ENCODE measurements at places on chromosomes 3 and 15.
A peak's percentile ranks its signal among the peaks of the same experiment; 100 is the strongest.

DNA sequence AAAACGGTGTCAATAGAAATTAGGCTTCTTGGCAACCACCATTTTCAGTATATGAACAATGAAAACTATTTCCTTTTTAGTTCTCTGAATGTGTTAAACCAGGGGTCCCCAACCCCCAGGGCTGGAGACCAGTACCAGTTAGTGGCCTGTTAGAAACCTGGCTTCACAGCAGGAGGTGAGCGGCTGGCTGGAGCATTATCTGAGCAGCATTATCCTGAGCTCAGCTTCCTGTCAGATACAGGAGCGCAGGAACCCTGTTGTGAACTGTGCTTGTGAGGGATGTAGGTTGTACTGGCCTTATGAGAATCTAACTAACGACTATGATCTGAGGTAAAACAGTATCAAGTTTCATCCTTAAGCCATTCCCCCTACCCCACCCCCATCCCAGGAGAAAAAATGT lies 328.7 kb downstream of the ZBBX start:
- peak; percentile 65 for DNase-seq

DNA sequence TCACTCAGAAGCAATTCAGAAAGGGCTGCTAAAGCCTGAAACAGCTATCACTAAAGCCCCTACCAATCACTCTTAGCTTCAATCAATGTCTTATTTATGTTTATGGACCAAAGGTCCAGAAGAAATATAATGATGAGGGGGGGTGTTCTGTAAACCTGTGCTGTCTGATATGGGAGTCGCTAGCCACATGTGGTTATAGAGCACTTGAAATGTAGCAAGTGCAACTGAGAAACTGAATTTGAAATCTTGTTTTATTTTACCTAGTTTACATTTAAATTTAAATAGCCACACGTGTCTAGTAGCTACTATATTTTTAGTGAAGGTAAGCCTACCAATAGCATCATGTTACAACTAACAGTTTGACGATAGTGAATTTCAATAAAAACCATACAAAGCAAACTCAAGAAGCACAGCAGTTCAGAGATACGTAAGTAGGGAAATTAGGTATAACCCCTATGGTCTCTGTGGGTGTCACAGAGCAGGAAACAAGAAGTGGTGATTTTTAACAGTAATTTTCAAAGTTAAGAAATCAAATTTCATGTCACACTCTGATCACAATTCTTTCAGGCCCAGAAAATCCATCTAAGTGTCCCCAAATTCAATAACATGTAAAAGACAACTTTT lies 3.6 kb downstream of the POU1F1 start:
- DNase-seq = no peak

- no peak for DNase-seq
Measured at GRCh38 chr15:25465835-25466234, 27.0 kb upstream of the UBE3A start.

DNA sequence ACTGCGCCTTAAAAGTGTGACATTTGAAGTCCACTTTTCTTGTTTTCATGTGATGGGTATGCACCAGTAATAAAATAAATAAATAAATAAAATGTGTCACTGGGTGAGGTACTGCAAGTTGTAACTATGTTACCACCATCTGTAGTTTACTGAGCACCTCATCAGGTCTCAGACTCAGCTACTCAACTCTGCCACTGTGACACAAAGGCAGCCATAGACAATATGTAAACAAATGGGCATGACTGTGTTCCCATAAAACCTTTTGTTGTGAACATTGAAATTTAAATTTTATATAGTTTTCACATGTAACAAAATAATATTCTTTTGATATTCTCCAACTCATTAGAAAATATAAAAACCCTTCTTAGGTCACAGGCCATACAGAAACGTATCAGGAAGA lies 120.1 kb downstream of the DNAJB8 start:
- DNase-seq = no peak

- no peak for DNase-seq
Measured at GRCh38 chr3:3082234-3082924, 27.8 kb downstream of the IL5RA start.

DNA sequence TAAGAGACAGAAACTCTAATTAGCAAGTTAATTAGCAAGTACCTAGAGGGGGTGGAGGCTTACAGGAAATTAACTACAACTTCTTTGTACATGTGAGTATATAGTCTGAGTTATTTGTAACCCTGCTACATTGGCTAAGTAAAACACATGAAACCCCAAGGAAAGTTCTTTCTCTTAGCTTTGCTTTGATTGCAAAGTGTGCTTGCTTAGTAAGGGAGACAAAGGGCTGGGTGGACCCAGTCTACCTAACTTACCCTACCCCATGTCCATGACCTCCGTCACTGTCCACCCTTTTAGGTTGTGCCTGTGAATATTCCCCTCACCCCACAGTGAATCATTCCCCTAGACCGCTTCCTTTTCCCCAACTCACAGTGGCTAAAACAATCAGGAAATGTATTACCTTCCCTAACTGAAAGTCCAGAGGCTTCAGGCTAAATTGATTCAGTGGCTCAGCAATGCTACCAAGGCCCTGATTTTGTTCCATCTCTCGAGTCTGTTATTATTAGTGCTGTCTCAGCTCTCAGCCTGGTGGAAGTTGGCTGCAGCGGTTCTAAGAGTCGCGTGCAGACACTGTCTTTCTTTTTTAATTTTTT lies 31.1 kb upstream of the RYR3 start:
- no peak for DNase-seq

GRCh38 chr15:28021281-28022039 lies 77.7 kb downstream of the OCA2 start:
- DNase-seq = peak; percentile 63

GRCh38 chr3:107461721-107462120 lies 61.0 kb upstream of the BBX start:
- DNase-seq = no peak

GRCh38 chr3:186059192-186059591 lies 49.7 kb downstream of the ETV5 start:
- DNase-seq = no peak

GRCh38 chr3:106575029-106575428 lies 706.2 kb upstream of the CBLB start:
- no peak for DNase-seq

DNA sequence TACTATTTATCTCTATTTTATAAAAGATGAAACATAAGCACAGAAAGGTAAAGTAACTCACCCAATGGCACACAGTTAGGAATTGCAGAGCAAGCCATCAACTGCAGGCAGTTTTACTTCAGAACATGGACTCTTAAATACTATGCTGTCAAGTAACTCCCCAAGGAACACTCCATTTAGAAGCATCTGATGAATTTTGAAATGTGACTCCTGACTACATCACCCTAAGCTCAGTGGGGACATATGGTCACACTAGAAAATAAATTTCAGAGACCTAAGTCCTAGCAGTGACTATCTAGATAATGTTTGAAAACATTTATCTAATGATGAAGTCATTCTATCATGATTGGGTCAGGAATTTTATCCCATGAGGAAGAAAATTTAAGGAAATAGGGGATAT lies 272.8 kb upstream of the ARRDC4 start:
- DNase-seq = no peak

DNA sequence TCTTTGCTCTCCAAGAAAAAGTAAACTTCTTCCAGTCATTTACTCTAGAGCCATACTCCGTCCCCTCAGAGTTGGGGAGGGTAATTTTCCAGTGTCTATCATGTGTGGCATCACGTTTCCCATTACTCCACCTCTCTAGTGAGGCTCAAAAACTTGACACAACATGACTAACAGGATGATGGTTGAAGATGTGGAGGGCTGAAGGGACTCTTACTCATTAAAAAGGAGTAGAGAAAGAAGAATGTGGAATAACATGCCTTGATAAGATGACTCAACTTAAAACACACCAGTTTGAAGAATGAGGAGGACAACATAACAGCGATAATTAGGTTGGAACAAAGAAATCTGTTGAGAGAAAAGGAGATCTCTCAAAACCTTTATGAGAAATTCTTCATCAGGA lies 894.3 kb downstream of the OTOL1 start:
- DNase-seq = no peak

- DNase-seq = no peak
Measured at GRCh38 chr3:158205324-158205723, 95.4 kb downstream of the RSRC1 start.

DNA sequence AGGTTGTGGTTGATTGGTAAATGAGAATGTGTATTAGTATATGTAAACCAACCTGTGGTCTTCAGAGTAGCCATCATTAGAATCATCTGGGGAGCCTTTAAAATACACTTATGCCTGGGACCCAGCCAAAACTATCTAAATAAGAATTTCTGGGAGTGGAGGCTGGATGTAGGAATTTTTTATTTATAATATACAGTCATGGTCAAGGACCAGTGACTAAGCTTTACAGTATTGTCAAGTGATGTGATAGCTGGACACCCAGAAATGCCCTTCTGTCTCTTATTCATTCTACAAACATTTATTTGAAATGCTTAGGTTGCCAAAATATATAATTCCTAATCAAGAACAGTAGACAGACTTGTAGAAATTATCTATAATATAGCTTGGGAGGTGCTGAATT lies 132.2 kb downstream of the MBNL1 start:
- DNase-seq = no peak

DNA sequence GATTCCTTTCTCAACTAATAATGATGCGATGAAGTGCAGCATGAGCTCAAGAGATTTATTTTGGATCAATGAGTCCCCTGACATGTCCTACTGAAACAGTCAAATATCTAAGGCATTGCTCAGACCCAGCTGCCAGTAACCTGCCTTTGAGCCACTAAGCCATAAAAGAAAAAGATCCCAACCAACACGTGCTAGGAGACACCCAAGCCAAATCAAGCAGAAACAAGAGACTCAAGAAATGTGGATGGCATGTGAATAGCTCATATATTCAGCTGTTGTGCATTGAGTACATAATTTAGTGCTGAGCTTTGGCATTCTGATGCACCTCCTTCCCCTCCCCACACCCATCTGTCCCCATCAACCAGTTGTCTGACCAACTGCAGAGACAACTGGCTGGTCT lies 29.2 kb downstream of the GJD2 start:
- no peak for DNase-seq

- DNase-seq = no peak
Measured at GRCh38 chr3:170714562-170715535, 129.0 kb upstream of the SLC7A14 start.

DNA sequence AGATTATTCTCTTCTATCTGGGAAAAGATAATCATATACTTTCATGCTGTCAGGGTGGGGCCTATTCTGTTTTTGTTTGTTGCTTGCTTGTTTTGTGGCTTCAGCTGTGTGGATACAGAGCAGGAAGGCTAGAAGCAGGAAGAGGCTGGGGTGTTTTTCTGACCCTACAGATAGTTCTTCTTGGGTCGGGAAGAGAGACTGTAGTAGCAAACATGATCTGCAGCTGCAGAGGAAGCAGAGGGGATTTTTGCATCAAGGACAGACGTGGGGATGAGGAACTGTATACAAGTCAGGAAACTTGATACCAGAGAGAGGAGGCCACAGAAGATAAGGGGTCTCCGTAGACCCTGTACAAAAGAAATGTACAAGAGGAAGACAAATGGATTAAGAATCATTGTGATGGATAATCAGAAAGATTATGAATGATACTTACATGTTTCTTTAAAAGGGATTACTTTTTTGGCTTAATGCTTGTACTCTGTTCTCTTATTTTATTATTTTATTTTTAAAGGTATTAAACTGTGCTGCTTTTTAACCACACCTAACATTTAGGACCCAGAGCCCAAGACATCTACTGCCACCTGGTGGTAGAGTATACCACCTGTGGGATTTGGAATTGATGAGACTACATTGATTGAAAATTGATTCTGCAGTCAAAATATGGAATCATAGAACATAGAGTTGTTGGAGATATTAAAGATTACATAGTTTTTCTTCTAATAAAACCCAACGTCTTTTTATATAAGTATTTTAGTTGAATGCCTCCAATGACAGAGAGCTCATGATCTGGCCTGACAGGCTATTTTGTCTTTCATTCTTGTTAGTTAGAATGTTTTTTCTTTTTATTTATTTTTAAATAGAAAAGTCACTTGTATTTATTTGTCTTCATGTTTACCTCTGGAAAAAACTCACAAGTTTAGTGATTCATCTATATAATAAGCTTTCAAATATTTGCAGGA lies 87.3 kb upstream of the ROPN1 start:
- DNase-seq = peak; percentile 75

GRCh38 chr3:106008766-106009165 lies 140.0 kb upstream of the CBLB start:
- no peak for DNase-seq

DNA sequence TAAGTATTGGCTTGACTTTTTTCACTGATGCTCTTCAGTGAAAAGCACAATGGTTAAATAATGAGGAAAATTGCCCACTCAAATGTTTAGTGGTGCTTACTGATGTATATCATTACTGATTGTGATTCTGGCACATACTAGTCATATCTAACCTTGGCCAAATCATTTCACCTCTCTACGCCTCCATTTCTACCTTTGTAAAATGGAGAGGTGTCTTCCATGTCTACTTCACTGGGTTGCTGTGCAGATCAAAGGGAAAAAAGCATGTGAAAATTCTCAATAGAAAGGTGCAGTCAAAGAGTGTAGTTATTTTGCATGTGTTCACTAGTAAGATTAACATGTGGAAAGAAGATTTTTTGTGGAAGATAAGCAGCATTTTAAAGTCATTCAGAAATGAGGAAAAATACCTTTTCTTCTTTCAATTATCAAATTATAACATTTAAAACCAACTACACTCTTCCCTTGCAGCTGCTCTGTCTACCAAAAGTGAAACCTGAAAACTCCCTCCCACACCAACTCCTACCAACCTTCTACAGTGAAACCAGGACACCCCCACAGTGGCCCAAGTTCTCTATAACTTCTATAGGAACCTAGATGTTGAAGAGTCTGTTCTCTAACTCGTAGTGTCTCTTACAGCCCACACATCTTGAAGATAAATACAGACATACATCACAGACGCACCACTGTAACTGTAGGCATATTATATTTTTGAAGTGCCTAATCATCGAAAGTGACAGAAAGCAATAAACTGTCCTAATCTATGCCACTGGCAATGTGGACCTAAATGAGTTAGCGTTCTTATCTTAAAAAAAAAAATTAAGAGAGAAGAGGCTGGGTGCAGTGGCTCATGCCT lies 1.4 kb downstream of the CD200R1 start:
- no peak for DNase-seq

DNA sequence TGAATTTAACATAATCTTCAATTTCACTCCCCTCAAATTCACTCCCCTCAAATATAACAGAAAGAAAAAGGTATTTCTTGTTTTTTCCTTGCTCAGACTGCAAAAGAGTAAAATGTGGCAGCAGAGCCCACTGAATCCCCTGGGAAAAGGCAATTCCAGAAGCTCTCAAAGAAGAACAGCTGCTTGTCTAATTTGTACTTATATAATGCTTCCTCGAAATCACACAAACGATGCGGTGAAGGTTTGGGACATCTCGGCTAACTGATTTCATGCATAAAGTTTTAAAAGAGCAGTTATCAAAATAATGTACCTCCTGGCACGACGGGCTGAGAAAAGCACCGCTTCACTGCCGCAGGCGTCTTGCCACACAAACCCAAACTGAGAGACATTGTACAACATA lies 10.7 kb downstream of the BDH1 start:
- no peak for DNase-seq

Measured in neural progenitor cell (in vitro differentiated cells).